ENCODE measurements at places on chromosomes 1 and 21.

DNA sequence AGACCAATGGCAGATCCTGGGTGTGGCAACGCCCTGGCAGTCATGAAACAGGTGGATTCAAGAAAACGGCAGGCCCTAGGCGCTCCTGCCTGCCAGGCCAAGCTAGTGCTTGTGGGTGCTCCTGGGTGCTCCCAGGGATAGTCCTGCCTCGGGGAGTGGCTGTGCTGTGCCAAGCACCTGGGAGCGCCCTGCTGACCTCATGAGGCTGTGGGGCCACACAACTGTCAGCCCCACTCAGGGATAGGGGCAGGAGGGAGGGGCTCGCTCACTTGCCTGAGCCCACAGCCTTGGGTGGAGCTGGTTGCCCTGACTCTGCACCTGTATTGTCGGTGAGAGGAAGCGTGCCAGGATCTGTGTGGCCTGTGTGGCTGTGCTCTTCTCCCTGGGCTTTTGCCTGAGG lies 9.4 kb downstream of the SNAP47 start:
- peak overlapping the region; percentile 8 for H3K27ac ChIP-seq
- peaks cover 34% of the 10 kb centered on the region for H3K4me1 ChIP-seq
- no peak overlapping the region for H3K4me3 ChIP-seq
- H3K27me3 ChIP-seq = no peaks in the 10 kb centered on the region
- H3K36me3 ChIP-seq = peaks cover 6% of the 10 kb centered on the region
- DNase-seq = no peak

DNA sequence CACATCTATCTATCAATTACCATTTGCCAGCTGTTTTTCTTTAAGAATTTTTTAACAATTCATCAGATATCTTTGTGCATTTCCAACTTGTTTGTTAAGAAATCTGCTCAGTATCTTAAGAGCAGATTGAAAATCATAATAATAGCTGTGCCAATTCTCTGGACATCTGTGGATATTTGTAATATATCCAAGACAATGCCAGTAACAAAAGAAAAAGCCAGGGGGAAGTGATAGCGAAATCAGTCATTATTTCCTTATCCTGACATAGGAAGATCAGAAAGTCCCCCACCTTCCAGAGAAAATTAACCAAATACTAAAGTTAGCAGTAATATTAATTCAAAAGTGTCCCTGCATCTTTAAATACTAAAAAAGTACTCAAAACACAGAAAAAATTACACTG lies 217.1 kb downstream of the RERE start:
- no peak for DNase-seq
- H3K27me3 ChIP-seq = no peaks in the 10 kb centered on the region
- no peaks in the 10 kb centered on the region for H3K36me3 ChIP-seq
- H3K4me3 ChIP-seq = no peak overlapping the region

- DNase-seq = no peak
- H3K4me3 ChIP-seq = no peak overlapping the region
Observed at GRCh38 chr1:30872033-30872947, 36.3 kb downstream of the SDC3 start.

GRCh38 chr21:33244779-33245105 lies 15.0 kb downstream of the IFNAR2 start:
- DNase-seq = no peak
- H3K27me3 ChIP-seq = no peaks in the 10 kb centered on the region
- H3K27ac ChIP-seq = peak overlapping the region; percentile 48
- peaks cover 37% of the 10 kb centered on the region for H3K36me3 ChIP-seq
- H3K4me1 ChIP-seq = peaks cover 38% of the 10 kb centered on the region

DNA sequence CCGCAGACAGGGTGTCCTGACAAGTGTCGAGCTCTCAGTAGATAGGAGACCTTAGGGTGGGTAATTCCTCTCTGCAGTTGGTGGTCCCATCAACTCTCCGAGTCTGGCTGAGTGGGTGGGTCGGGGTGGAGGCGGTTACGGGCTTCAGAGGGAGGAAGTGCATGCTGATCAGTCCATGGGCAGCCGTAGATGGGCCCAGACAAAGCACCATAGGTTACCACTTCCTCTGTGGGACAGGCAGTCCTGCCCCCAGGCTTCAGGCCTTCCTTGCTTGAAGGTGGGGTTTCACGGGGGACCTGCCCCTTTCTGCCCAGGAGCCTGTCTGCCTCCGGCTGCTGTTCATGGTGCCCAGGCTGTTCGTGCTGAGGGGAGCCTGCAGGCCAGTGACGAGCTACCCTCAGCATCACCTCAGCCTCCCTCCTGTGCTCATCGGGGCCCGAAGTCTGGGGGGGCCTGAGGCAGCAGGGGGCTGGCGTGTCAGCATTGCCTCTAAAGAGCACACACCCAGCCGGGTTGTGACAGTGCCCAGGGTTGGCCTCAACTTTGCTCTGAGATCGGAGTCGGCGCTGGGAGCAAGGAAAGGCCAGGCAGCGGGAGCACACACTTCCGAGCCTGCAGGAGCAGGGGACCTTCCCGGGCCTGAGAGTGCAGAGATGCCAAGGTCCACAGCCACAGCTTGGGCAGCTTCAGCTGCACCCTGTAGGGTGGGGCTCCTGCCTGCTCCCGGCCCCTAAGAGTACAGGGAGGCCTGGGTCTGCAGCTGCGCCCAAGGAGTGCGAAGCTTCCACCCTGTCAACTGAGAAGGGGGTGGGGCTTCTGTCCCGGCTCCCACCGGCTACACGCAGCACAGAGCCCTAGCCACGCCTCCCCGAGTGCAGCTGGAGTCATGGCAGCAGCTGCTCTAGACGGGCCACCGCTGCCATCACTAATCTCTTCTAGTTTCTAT lies 225.4 kb upstream of the NRIP1 start:
- H3K27ac ChIP-seq = no peak overlapping the region
- H3K36me3 ChIP-seq = no peaks in the 10 kb centered on the region
- DNase-seq = no peak
- H3K27me3 ChIP-seq = no peaks in the 10 kb centered on the region

- DNase-seq = no peak
- H3K36me3 ChIP-seq = no peaks in the 10 kb centered on the region
- H3K4me1 ChIP-seq = no peaks in the 10 kb centered on the region
- no peak overlapping the region for H3K4me3 ChIP-seq
- H3K27me3 ChIP-seq = no peaks in the 10 kb centered on the region
Observed at GRCh38 chr21:33125680-33126375, 55.9 kb downstream of the OLIG1 start.

- no peaks in the 10 kb centered on the region for H3K36me3 ChIP-seq
- no peaks in the 10 kb centered on the region for H3K27me3 ChIP-seq
- no peak overlapping the region for H3K27ac ChIP-seq
- no peak for DNase-seq
Observed at GRCh38 chr1:234897390-234897749, 231.3 kb downstream of the TOMM20 start.

DNA sequence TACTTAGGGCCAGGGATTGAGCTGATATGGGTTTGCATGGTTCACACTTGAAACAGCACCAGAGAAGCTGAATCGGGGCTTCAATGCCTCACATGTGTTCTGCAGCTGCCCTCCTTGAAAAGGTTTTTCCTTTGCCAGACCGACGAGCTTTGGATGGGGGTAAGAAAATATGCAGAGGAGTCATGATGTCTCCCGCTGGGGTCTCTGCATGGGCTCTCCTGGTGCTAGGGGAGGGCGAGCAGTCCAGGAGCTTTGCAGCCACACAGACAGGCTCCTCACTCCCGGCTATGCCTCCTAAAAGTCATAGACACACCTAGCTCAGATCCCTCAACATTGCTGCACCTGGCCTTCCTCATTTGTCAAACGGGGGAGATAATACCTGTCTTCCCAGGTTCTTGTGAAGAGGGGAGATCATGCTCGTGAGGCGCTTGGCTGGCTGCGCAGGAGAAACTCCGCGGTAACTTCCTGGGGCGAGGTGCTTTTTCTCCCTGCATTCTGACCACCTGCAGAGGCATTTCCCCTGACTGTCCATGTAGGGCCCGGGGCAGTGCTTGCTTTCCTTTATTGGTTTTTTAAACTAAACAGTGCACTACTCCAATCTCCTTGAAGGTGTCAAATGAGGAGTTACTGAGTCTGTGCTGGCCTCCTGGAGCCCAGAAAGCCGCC lies 112.4 kb downstream of the PLXNA2 start:
- H3K36me3 ChIP-seq = no peaks in the 10 kb centered on the region
- H3K27me3 ChIP-seq = peaks cover 2% of the 10 kb centered on the region
- peaks cover 3% of the 10 kb centered on the region for H3K4me1 ChIP-seq
- H3K27ac ChIP-seq = no peak overlapping the region

DNA sequence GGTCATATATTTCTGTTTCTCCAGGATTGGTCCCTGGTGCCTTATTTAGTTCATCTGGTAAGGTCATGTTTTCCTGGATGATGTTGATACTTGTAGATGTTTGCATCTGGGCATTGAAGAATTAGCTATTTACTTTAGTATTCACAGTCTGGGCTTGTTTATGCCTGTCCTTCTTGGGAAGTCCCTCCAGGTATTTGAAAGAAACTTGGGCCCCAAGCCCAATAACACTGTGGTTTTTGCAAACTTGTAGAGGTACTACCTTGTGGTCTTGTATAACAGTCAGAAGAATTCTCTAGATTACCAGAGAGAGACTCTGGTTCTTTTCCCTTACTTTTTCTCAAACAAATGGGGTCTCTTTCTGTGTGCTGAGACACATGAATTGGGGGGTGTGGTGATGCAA lies 251.4 kb upstream of the B3GALT2 start:
- no peak for DNase-seq
- no peaks in the 10 kb centered on the region for H3K36me3 ChIP-seq
- H3K27me3 ChIP-seq = no peaks in the 10 kb centered on the region
- H3K4me1 ChIP-seq = peaks cover 9% of the 10 kb centered on the region

DNA sequence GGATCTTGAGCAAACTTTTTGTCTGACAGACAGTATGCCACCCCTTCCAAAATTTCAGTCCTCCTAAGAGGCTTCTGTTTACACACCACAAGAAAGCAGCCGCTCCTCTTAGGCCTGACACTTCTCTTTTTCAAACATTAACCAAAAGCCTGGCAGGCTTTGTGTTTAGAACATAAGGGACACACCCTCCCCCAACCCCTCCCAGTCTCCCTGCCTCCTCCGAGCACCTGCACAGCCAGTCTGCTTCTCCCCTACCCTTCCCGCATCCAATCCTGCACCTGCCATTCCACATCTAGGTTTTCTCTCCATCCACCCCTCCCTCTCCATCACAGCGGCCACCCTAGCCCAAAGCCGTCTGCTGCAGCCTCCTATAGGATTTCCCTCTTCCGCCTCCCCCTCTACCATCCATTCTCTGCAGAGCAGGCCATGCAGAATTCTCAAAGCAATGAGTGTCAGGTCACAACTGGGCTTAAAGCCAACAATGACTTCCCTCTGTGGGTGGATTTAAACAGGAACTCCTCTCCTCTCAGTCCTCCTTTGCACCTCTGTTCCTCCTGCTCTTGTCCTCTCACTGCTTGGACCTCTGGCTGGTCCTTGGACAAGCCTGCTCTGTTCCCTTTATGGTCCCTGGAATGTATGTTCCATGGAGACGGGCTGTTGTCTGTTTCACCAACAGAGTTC lies 478.2 kb downstream of the NPHP4 start:
- peaks cover 3% of the 10 kb centered on the region for H3K27me3 ChIP-seq
- H3K36me3 ChIP-seq = no peaks in the 10 kb centered on the region
- DNase-seq = no peak
- H3K27ac ChIP-seq = no peak overlapping the region

DNA sequence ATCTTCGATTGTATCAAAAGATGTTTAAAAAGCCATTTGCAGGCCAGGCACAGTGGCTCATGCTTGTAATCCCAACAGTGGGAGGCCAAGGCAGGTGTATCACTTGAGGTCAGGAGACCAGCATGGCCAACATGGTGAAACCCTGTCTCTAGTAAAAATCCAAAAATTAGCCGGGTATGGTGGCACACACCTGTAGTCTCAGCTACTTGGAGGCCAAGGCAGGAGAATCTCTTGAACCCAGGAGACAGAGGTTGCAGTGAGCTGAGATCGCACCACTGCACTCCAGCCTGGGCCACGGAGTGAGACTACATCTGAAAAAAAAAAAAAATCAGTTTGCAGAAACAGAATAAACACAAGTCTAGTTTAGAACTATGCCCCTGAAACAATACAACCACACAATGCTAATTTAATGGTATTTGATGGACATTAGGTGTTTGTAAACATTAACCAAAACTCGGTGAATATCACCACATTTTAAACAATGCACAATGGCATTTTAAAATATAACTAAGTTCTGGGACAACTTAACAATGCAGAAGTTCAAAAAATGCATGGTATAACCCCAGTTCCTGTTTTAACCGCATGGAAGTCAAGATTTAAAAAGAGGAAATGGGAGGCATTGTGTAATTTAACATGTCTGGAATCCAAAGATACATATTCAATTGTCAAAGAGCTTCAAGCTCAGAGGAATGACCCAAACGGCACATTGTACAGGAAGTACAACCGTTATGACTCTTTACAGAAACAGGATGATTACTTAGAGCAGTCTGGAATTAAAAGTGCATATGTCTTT lies 7.1 kb upstream of the PTTG1IP start:
- DNase-seq = no peak
- no peak overlapping the region for H3K4me3 ChIP-seq
- H3K27ac ChIP-seq = no peak overlapping the region
- H3K36me3 ChIP-seq = peaks cover 2% of the 10 kb centered on the region
- peaks cover 20% of the 10 kb centered on the region for H3K4me1 ChIP-seq

- H3K27ac ChIP-seq = no peak overlapping the region
- no peak for DNase-seq
- H3K4me3 ChIP-seq = no peak overlapping the region
- H3K36me3 ChIP-seq = no peaks in the 10 kb centered on the region
- H3K4me1 ChIP-seq = no peaks in the 10 kb centered on the region
Observed at GRCh38 chr1:56453016-56453415, 126.3 kb downstream of the PLPP3 start.

- H3K4me1 ChIP-seq = peaks cover 16% of the 10 kb centered on the region
- H3K27ac ChIP-seq = no peak overlapping the region
- no peak overlapping the region for H3K4me3 ChIP-seq
- H3K36me3 ChIP-seq = no peaks in the 10 kb centered on the region
Observed at GRCh38 chr1:5394111-5394510, 598.1 kb downstream of the NPHP4 start.

- no peak overlapping the region for H3K27ac ChIP-seq
- H3K4me1 ChIP-seq = no peaks in the 10 kb centered on the region
- no peak overlapping the region for H3K4me3 ChIP-seq
Observed at GRCh38 chr1:195867638-195868037, 740.6 kb downstream of the KCNT2 start.

- H3K4me1 ChIP-seq = no peaks in the 10 kb centered on the region
- H3K27me3 ChIP-seq = no peaks in the 10 kb centered on the region
Observed at GRCh38 chr1:221992427-221992826, 250.5 kb upstream of the DUSP10 start.

GRCh38 chr1:157652859-157653493 lies 47.6 kb downstream of the FCRL3 start:
- H3K4me1 ChIP-seq = no peaks in the 10 kb centered on the region
- no peak overlapping the region for H3K4me3 ChIP-seq
- no peaks in the 10 kb centered on the region for H3K27me3 ChIP-seq
- H3K36me3 ChIP-seq = no peaks in the 10 kb centered on the region

GRCh38 chr1:207745839-207746767 lies 5.8 kb upstream of the CD46 start:
- DNase-seq = no peak
- no peaks in the 10 kb centered on the region for H3K36me3 ChIP-seq
- H3K4me1 ChIP-seq = peaks cover 15% of the 10 kb centered on the region
- H3K4me3 ChIP-seq = no peak overlapping the region

DNA sequence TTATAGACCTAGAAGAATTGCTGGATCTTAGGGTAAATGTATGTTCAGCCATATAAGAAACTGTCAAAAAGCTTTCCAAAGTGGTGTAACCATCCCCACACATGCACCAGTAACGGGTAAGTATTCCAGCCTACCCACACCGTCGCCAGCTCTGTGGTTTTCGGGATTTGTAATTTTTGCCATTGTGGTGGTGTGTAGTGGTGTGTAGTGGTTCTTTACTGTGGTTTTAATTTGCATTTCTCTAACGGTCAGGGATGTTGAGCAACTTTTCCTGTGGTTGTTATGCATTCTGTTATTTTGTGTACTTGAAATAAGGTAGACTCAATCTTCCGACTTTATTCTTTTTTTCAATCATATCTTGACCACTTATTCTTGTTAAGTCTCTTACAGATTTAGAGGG lies 342.4 kb upstream of the AJAP1 start:
- H3K36me3 ChIP-seq = no peaks in the 10 kb centered on the region
- no peaks in the 10 kb centered on the region for H3K4me1 ChIP-seq
- H3K27me3 ChIP-seq = no peaks in the 10 kb centered on the region
- no peak overlapping the region for H3K4me3 ChIP-seq

Measured in effector memory CD4-positive, alpha-beta T cell (primary cell).